ENCODE measurements at places on chromosomes 13 and 19.

GRCh38 chr13:70128098-70128497 lies 19.8 kb upstream of the KLHL1 start:
- DNase-seq: no peak

- DNase-seq: no peak
Measured at GRCh38 chr19:1123381-1123780, 19.6 kb downstream of the GPX4 start.

- DNase-seq: no peak
Measured at GRCh38 chr13:99959540-99960230, 11.9 kb downstream of the ZIC5 start.

GRCh38 chr19:9914315-9915207 lies 21.8 kb downstream of the OLFM2 start:
- DNase-seq: peak; percentile 7

DNA sequence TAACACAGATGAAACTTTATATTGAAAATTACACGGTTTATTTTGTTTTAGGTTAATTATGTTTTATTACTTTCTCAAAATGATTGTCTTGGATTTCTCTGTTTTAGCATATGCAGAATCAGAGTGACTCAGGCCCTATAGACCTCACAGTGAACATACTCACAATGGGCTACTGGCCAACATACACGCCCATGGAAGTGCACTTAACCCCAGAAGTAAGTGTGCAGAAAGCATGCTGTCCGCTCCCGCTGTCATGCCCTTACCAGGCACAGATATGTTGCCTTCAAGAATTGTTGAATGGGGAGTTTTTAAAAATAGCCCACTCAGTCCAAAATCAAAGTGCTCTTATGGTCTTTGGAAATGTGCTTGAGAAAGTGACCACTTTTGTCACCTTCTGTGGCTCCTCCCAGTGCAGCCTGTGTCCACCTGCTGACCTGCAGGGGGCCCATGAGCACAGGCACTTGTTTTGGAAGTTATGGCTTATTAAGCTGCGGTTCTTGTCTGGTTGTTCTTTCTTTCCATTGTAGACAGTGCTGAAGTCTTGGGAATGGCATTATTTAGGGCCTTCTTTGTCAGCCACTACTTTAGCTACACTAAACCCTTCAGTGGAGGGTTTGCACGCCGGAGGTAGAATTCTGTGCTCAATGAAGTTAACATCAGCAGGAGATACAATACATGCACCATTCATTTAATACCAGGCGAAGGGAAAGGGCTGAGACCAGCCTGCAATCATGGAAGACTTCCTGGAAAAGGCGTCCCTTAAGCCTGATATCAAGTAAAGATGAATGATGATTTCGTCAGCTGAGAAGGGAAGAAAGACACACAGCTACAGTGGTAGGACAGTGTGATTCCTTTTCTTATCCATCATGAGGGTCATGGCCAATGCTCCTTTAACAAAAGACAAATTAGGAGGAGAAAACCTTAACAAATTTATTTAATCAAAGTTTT lies 36.7 kb downstream of the CUL4A start:
- no peak for DNase-seq

- DNase-seq: no peak
Measured at GRCh38 chr19:5017235-5017634, 48.3 kb downstream of the KDM4B start.

DNA sequence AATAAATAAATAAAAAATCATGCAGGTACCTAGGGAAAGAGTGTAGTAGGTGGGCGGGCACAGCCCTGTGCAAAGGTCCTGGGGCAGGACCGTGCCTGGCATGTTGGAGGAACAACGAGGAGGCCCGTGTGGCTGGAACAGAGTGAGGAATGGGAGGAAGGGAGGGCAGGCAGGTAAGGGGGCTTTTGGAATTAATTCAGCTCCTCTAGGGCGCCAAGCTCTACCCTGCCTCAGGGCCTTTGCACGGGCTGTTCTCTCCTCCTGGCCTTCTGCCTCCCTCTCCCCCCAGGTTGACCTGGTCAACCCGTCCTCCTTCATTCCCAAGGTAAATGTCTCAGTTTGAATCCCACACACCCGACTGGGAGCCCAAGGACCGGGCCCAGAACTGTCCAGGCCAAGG lies 31.1 kb upstream of the SEMA6B start:
- DNase-seq: no peak

DNA sequence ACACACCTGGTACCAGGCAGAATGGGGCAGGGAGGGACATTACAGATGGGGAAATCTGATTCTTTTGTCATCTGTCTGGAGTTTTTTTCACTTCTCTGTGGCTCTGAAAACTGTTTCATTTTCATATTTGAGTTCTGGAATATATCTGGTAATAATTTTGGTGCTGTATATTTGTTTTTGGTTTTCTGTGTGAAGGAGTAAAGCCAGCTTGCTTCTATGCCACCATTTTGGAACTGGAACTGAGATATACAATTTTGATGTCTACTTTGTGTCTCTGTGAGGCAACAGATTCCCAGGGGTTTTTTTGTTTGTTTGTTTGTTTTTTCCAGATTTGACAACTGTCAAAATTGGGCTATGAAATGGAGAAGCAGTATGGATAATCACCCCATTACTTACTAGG lies 16.1 kb downstream of the CEACAM4 start:
- DNase-seq: no peak

- DNase-seq: no peak
Measured at GRCh38 chr13:80870186-80870585, 529.3 kb upstream of the SPRY2 start.

GRCh38 chr13:114119196-114119595 lies 13.2 kb downstream of the RASA3 start:
- no peak for DNase-seq

DNA sequence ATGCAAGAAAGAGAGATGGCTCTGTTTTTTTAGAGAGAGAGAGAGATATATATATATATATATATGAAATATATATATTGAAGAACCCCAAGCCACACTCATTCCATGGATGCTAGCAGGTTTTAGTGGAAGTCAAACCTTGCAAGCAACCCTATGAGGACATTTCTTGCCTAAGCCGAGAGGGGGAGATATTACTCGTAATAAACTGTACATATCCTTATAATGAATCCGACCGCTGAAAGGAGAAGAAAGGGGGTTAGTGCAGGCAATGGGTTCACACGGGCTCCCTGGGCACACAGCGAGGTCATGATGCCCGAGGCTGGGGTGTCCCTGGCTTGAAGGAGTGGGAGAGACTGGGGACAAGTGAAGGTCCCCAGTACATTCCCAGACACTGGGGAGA lies 78.3 kb downstream of the IER2 start:
- DNase-seq: no peak

GRCh38 chr13:98984983-98985382 lies 7.1 kb upstream of the DOCK9 start:
- DNase-seq: no peak

Measured in bone marrow (tissue), 2 donors.